ENCODE measurements at places on chromosomes 12 and 14. TPM values are rescaled to one million over a fixed set of nuclear protein-coding genes. Genes with fewer than 3 reads are reported as not detected.
A peak's percentile ranks its signal among the peaks of the same experiment; 100 is the strongest.

INF2 gene
- total RNA-seq = 59.1 TPM

LGR5 gene
- total RNA-seq = 0.09 TPM

PROX2 gene
- total RNA-seq = not detected

KRT1 gene
- total RNA-seq = not detected

ARHGDIB gene
- 0.29 TPM for total RNA-seq

OSBPL8 gene
- total RNA-seq = 61.2 TPM

OR10A7 gene
- total RNA-seq = not detected

MANSC4 gene
- not detected for total RNA-seq

C3AR1 gene
- total RNA-seq = not detected

KLHL33 gene
- total RNA-seq = 0.04 TPM

IFT81 gene
- total RNA-seq = 9.7 TPM

SOAT2 gene
- total RNA-seq = not detected

TAS2R42 gene
- total RNA-seq = not detected

SLC5A8 gene
- total RNA-seq = 0.07 TPM

DNA sequence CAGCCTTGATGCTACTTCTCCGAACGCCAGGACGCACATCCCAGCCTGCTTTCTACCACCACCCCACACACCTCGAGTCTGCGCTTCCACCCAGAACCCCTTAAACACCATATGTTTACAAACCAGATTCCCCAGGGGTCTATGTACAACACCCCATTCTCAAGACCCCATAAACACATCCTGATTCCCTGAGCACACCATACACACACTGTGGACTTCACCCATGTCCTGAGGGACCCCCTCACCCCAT lies 733 bp downstream of the TTC7B start:
- DNase-seq = no peak

DNA sequence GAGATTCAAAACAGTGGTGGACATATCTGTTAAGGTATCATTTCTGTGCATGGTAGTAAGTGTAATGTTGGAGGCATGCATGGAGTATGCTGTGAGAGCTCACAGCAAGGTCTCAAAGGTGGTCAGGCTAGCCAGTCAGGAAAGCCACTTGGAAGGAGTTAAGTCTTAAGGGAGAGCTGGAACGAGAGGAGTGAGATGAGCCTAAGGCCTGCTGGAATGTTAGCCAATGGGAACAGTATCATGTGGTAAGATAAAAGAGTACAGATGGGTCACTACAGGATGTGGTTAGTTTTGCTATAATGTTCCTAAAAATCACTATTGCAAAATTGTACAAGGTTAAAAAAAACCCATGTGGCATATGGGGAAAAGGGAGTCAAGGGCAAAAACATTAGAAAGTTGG lies 311.7 kb upstream of the E2F7 start:
- DNase-seq = no peak

DNA sequence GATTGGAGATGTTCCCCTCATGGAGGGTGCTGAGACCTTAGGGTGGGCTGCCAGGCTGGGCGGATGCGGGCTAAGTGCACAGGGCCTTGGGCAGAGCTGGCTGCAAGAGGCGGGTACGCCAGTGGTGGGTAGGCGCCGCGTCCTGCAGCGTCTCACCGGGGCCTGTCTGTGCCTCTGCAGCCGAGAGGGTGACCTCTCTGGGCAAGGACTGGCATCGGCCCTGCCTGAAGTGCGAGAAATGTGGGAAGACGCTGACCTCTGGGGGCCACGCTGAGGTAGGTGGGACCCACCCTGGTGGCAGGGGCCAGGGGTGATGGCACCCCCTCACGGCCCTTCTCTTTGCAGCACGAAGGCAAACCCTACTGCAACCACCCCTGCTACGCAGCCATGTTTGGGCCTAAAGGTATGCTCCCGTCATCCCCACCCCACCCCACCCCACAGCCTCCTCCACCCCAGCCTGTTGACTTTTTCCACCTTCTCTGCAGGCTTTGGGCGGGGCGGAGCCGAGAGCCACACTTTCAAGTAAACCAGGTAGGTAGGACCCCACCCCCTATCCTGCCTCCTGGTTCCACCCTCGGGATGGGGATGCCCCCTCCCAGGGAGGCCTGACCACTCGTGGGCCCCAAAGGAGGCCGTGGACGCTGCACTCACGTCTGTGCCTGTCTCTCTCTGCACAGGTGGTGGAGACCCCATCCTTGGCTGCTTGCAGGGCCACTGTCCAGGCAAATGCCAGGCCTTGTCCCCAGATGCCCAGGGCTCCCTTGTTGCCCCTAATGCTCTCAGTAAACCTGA lies 1.5 kb downstream of the CRIP1 start:
- no peak for DNase-seq

GRCh38 chr12:4849115-4849541 lies 60.6 kb upstream of the KCNA1 start:
- DNase-seq = peak; percentile 16

- DNase-seq = peak; percentile 66
These were observed 65.3 kb downstream of the FOXN3 start for GRCh38 chr14:89351516-89352404.

DNA sequence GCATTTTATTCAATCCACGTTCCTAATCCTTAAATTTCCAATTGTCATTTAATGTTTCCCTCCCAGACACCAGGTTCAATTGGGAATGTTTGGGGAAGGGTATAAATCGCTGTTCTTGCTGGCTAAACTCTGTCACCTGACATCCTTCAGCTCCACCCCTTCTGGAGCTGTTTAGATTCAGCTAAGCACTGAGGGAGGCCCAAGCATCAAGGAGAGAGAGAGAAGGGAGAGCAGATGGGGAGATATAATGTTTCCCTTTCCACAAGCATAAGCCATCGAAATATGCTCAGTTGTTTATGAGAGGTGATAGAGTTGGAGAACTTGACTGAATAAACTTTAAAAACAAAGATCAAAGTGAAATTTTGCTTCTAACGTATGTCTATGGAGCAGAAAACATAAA lies 1.8 kb downstream of the ABCC9 start:
- no peak for DNase-seq

GRCh38 chr12:47652521-47653234 lies 53.2 kb downstream of the RPAP3 start:
- DNase-seq = no peak

- no peak for DNase-seq
These were observed 10.8 kb upstream of the SMOC1 start for GRCh38 chr14:69868363-69868963.

- DNase-seq = no peak
These were observed 322.1 kb downstream of the RGS6 start for GRCh38 chr14:72254202-72254936.

DNA sequence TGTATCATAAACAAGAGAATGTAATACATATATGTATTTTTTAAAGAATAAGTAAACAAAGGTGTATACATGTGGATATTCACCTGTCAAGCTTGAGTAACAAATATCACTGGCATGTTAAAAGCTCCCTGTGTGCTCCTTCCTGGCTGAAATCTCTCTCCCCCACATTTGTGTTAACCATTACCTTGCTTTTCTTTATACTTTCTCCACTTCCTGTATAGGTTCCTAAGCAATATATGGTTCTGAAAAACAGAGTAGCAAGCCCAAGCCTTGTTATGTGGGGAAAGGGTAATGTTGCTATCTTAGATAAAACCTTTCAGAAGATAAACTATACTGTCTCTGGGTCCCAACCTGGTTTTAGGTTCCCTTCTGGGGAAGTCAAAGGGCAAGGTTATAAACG lies 32.3 kb upstream of the TBC1D30 start:
- no peak for DNase-seq

DNA sequence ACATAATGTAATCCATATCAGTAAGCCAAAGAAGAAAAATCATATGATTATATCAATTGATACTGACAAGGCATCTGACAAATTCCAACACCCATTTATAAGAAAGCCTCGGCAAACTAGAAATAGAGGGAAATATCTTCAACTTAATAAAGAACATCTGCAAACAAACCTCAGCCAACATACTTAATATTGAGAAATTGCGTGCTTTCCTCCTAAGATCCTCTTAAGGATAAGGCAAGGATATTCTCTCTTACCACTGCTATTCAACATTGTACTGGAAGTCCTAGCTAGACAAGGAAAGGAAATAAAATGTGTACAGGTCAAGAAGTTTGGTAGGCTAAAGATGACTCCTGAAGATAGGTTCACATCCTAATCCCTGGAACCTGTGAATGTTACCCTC lies 115.9 kb downstream of the DERA start:
- DNase-seq = no peak

- DNase-seq = no peak
These were observed 169.0 kb downstream of the CEP128 start for GRCh38 chr14:80772504-80772903.

DNA sequence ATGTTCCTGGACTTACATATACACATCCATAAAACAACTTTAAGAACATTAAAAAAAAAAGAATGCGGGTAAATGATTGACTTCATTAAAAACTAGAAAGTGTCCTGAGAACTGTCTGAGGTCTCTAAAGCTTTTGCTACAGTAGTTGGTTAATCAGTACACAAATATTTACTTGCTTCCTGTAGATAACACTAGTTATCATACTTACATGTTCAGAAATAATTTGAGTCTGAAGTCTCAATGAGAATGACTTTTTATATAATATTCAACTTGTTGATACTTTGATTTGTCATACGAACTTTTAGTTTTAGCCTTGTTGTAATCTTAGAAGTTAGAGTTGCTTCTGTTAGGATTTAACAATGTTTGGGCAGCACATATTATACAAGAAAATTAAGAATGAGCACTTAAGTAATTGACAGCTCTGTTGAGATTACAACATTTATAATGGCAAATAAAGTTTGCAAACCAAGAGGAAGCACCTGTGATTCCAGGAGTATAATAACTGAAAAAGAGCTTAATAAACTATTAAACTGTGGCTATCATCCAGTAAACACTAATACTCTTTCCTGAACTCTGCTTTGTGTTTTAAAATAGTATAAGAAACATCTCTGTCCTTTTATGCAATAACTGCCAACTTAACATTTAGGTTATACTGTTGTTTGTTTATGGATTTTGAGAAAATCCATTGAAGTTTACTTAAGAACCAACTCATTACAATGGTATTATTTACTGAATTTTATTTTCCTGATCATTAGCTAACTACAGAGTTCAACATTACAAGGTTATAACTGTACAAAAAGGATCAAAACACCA lies 131.7 kb downstream of the MIPOL1 start:
- no peak for DNase-seq

DNA sequence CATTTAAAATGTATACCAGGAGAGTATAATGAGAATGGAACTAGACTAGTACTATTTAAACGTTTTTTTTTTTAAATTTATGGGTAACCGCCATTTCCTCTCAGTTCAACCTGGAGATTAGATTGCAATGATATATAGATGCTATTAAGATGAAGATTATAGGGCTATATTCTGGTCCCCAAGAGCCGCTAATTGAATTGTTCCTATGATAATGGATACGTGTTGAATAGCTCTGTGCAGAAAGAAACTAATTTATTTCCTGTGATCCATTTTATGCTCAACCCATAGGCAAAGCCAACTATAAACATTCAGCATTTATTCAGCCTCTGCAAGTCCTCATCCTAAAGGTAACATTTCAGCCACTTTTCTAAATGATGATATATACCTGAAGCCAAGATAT lies 1595.1 kb upstream of the SEL1L start:
- DNase-seq = no peak

DNA sequence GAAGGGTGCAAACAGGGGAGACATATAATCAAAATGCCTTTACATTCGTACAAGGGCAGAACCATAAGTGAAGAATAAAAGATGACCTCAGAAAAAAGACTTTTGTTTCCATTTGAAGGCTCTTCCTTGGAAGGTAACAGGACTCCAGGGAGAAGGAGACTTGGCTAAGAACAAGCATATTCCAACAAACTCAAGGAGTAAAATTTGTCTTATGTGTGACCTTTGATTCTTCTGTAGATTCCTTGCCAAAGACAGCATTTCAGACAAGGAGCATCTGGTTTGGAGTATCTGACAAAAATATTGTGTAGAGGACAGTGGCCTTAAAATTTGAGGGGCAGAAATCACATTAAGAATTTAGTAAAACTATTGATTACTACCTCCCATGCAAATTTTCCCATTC lies 991.9 kb downstream of the FLRT2 start:
- DNase-seq = no peak

- DNase-seq = peak; percentile 76
These were observed 321.6 kb downstream of the ZFP36L1 start for GRCh38 chr14:68471029-68471963.

GRCh38 chr12:28794211-28794610 lies 354.9 kb upstream of the FAR2 start:
- no peak for DNase-seq

- DNase-seq = no peak
These were observed 12.6 kb downstream of the TRIM9 start for GRCh38 chr14:51082349-51082748.

DNA sequence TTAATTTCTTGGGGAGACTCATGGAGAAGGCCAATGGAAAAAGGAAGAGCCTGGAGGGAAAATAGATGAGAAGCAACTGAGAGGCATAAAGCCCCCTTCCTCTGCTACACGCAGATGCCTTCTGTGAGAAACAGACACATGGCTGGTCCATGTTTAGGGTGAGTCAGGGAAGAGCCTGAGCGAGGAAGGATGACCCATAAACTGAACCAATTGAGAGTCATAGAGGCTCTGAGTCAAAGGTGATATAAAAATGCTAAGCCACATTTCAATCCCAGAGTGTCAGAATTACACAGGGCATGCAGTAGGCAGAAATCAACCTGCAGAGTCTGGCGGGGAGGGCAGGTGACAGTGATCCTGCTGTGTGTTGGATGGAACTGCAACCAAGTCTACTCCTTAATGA lies 30.1 kb upstream of the NEDD1 start:
- no peak for DNase-seq

GRCh38 chr12:50039151-50039835 lies 14.0 kb upstream of the RACGAP1 start:
- peak; percentile 97 for DNase-seq

Measured in H9 (cell line).